Amniotic stem cell (primary cell): ENCODE measurements at places on chromosomes 4 and X.

DNA sequence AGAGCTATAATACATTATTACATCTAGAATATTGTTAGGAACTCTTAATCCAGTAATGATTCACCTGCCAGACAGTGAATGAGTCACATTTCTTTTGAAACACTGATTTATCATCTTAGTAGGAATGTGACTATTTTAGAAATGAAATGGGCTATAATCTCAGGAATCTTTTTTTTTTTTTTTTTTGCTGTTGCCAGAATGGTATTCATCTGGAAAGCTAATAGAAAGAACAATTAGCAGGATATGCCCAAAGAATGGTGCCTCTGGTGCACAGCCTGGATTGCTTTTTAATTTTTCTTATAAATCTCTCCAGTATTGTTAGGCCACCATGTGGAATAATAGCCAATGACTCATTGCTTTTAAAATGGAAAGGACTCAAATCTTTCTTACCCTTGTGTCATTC is 181.1 kb upstream of the SMIM31 start:
- no peak for DNase-seq

DNA sequence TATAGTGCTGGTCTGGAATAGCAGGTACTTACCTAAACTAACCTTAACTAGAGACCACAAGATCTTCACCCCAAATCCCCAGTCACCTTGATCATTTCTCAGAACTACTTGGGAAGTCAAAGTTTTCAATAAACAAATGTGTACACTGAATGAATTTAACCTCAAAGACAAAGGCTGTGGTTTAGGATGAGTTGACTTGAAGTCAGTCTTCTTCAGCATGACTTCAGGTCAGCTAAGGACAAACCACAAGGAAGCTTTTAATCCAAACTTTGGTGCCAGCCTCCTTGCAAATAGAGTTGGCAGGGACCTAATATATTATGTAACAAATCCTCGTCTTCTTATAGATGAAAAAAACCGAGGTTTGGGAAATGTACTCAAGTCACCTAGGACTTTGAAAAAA is 21.2 kb upstream of the VCX2 start:
- DNase-seq, result no peak

DNA sequence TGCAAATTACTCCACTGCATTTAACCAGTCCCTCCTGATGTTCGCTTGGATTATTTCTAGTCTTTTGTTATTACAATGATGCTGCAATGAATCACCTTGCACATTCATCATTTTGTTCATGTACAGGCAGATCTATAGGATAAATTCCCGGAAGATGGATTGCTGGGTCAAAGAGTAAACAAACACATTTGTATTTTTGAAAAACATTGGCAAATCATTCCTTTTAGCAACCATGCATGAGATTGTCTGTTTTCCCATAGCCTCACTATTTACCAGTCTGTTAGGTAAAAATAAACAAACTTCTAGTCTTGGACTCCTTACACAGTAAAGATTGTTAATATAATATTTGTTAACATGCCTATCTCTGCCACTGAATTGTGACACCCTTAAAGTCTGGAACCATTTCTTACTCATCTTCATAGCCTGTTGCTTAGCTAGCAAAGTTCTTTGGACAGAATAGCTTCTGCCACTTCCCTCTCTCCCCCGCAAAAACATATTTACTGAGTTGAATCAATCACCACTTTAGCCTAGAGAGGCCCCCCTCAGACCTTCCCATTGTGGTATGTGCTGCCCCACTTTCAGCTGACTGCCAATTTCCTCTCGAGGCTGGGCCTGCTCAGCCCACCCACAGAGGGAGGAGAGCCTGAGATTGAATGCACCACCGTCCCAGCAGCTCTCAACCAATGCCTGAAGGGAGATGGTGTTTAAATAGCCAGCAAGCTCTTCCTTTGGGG is 108.4 kb upstream of the ATXN3L start:
- DNase-seq, result peak; percentile 13

GRCh38 chr4:45971108-45971507 is 152.7 kb downstream of the GABRG1 start:
- no peak for DNase-seq

DNA sequence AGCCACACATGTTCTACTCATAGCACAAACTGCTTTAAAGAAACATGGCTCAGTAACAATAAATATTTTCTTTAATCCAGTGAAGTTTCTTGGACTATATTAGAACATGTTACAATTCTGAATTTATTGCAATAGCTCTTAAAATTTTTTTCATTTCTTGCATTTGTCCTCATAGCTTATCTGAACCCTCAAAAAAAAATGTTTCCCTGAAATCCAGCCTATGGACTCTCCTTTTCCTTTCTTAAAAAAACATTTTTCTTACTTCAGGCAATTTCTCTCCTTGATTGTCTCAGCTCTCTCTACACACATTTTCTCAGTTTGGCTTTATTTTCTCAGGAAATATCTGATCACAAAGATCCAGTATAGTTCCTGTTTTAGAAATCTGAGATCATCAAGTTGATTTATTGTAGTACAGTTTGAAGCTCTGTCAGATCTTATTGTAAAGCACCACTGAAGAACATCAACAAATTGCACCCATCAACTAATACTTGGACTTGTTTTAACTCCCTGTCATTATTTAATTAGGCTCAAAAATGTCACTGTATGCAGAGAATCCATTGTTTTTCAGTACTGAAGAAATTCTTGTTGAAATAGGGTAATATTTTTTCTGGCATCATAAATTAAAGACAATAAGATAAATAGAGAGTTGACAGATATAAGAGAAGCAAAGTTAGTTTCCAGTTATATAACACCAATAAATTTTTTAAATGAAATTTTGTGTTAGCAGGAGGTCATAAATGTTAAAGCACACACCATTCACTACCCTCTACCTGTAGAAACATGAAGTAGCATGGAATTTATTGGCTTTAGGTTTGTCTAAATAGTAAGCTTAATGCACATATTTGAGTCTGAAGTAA is 317.7 kb downstream of the ARHGAP24 start:
- DNase-seq, result no peak

DNA sequence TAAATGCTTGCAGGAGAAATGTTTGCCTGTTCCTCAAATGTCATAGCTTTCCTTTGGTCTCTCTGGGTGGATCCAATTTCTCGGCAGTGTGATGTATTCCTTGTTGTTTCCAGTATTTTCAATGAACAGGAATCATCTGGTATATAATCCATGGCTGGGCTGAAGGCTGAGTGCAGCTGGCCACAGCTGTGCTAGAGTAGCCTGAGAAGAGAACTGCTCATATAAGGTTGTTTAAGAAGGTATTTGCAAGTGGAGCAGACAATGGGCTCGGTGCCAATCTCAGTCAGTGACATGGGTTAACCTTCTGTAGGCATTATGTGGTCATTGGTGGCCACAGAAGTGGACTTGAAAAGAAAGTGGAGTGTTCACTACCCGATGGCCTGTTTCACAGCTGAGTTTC is 390.3 kb downstream of the SPRY1 start:
- DNase-seq, result no peak

DNA sequence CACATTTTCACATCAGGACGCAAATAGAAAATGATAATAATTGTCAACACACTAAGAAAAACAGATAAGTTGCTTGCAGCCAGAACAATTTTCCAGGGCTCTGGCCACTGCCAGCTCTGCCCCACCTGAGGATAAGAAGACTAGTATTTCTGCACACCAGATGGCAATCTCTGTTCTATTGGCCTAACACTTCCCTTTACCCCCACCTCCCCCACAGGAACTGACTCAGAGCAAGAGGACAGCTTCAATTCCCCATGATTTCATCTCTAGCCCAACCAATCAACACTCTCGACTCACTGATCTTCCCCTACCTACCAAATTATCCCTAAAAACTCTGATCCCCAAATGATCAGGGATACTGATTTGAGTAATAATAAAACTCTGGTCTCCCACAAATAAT is 164.0 kb downstream of the SMARCA1 start:
- DNase-seq, result no peak

DNA sequence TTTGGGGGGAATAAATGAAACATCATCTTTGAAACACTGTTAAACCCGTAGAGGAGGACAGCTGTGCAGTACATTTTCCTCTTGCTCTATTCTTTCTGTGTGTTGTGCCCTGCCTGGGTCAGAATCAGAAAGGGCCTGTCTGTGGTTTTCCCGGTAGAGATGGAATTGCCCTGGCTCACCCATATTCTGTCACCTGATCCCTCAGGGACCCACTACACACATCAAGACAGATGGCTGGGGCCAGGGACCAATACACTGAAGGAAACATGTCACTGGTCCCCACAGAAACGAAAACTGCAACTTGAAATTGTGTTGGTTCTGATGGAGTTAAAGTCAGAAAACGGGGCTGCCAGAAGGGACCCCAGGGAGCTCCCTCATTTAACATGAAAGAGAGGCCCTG is 114.9 kb downstream of the ZNF827 start:
- DNase-seq, result no peak

DNA sequence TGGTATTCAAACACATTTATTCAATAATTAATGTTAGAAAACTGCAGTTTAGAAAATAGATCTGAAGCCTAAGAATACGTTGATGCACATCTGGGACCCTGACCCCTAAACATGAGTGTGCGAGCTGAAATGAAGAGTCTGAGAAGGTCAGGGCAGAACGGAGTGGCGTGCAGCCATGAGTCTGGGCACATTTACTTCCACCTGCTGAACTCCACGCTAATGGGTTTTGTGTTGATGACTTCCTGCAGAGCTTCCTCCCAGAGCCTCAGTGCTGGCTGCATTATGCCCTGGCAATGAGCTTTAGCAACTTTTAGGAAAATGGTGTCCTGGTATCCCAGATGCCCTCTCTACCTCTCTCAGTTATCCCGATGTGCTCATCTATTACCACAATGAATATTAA is 53.1 kb downstream of the FAM114A1 start:
- no peak for DNase-seq

DNA sequence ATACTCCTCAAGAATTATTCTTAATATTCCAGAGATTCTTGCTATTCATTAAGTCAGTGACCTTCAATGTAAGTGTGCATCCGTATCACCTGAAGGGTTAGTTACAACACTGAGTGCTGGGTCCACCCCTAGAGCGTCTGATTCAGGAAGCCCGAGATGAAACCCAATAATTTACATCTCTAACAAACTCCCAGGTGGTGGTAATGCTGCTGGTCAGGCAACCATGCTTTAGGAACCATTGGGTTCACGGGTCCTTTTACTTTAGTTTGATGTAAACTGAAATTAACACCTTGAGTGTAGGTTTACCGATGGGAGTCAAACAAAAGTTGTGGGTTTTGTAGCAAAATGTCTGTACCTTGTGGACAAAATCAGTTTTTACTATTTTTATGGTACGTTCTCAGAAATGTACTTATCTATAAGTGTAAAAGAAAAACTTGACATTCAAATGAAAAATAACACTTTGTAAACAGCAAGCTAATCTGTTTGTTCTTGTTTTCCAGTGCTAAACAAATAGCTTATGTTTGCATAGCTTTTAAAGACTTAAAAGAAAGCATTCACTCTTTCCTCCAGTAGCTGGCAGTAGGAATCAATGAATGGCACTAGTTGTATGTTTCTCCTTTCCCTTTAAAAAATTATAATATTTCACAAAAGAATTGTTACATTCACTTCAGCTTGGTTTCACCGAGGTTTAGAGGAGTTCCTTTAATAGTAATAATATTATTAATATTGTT is 32.7 kb downstream of the ACE2 start:
- DNase-seq, result no peak

DNA sequence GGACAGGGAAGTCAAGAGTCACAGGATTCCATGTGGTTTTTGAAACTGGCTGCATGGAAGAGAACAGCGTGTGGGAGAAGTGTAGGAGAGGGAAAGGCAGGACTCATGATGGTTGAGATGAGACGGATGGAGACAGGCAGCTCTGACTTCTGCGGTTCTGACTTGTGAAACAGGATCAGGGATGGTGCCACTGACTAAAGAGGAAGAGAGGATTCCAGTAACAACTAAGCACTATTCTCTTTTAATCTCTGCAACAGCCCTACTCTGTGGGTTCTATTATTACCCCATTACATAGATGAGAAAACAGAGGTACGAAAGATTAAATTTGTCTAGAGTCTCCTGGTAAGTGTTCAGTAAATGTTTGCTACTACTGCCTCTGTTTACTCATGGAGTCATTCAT is 156.3 kb downstream of the CBR4 start:
- DNase-seq, result no peak

DNA sequence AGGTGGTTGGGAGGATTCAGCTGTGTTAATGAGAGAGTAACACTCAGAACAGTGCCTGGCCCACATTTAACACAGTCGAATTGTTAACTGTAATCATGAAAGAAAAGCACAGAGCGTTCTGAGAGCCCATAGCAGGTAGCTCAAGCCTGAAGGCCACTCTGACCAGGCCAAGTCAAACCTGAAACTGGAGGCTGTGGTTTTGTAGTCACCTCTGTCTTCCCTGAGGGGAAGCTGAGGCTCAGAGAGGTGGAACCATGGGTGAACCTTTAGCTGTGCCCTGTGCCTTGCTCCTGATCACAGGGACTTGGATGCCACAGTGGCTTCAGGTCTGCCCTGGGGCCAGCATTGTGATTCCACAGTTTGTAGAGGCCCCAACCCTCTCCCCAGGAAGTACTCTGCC is 16.6 kb upstream of the UBA1 start:
- no peak for DNase-seq

- no peak for DNase-seq
Measured at GRCh38 chr4:95499291-95499696, 49.5 kb downstream of the UNC5C start.

GRCh38 chrX:150037041-150037440 is 98.8 kb upstream of the EOLA2 start:
- DNase-seq, result no peak

- no peak for DNase-seq
Measured at GRCh38 chr4:6916587-6917460, 7.2 kb downstream of the TBC1D14 start.

- DNase-seq, result no peak
Measured at GRCh38 chrX:133849676-133850075, 135.7 kb downstream of the GPC3 start.

GRCh38 chr4:153408932-153409331 is 57.2 kb upstream of the TMEM131L start:
- no peak for DNase-seq

DNA sequence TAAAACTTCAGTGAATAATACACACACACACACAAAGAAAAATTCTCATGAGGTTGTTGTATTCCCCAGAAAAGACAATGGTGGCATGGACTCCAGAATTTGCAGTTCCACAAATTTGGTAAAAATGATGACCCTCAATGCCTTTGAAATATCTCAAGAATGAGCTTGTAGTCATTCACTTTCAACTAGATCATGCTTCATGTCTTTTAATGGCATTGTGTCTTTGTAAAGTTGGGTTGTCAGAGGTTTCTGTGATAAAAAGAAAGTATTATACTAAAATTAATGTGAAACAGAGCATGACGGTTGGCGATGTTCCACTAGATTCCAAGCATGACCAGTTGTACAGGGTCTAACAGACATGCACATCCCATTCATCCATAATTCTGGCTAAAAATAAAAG is 685.0 kb upstream of the FRG1 start:
- no peak for DNase-seq

DNA sequence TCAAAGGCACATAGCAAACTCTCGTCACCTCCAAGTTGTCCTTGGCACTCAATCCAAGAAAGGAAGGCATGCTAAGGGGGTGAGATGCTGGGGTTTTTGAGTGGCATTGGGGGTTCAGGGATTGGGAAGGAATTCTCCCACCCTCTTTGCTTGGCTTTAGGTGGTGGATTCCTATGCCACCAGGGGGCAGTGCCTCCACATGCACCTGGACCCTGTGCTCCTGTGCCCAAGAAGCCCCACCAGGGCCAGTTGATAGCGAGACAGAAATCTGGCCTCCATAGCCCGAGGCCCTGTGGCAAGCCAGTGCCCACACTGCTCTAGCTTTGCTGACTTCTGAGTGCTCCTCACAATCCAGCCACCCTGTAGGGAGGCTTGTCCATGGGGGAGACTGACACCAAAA is 2.0 kb upstream of the FATE1 start:
- DNase-seq, result no peak
